ENCODE measurements at places on chromosomes 12 and 14. TPM values are rescaled to one million over a fixed set of nuclear protein-coding genes. Genes with fewer than 3 reads are reported as not detected.

The LRCOL1 gene
- 0.11 TPM for polyA plus RNA-seq

The ANKRD9 gene
- polyA plus RNA-seq, result 4.0 TPM

The INSM2 gene
- not detected for polyA plus RNA-seq

The B4GALNT3 gene
- not detected for polyA plus RNA-seq

The RNASE7 gene
- not detected for polyA plus RNA-seq

The GARIN6 gene
- not detected for polyA plus RNA-seq

The FBLN5 gene
- polyA plus RNA-seq, result 116 TPM

The PPFIA2 gene
- polyA plus RNA-seq, result 0.20 TPM
